ENCODE measurements at places on chromosomes 12 and 14. TPM values are rescaled to one million over a fixed set of nuclear protein-coding genes. Genes with fewer than 3 reads are reported as not detected.

GRCh38 chr12:83388551-83388950, 701.8 kb downstream of the TMTC2 start:
- H3K4me3 ChIP-seq = no peak overlapping the region
- no peaks in the 10 kb centered on the region for H3K27me3 ChIP-seq
- H3K36me3 ChIP-seq = no peaks in the 10 kb centered on the region

DNA sequence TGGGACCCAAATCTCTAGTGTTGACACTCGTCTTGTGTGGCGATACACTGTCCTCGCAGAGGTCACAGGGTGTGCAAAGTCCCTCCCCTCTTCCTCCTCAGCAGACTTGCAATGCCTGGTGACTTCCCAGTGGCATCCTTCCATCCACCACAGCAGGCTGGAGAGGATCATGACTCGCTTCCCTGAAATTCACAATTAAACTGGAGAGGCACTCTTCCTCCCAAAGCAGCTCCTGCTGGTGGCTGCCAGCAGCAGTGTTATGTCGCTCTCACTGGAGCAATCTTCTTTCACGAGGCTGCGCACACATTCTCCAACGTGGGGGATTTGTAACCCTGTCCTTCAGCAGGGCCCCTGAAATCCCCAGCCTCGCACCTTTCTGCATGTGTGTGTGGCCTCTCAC, 145.2 kb upstream of the TMCC3 start:
- peaks cover 23% of the 10 kb centered on the region for H3K4me1 ChIP-seq
- H3K27ac ChIP-seq = no peak overlapping the region
- no peaks in the 10 kb centered on the region for H3K27me3 ChIP-seq
- H3K36me3 ChIP-seq = no peaks in the 10 kb centered on the region

GRCh38 chr14:88324930-88325329, 1.9 kb upstream of the KCNK10 start:
- H3K4me1 ChIP-seq = no peaks in the 10 kb centered on the region
- H3K36me3 ChIP-seq = no peaks in the 10 kb centered on the region
- H3K27ac ChIP-seq = no peak overlapping the region
- no peak for DNase-seq
- H3K27me3 ChIP-seq = peaks cover 51% of the 10 kb centered on the region

DNA sequence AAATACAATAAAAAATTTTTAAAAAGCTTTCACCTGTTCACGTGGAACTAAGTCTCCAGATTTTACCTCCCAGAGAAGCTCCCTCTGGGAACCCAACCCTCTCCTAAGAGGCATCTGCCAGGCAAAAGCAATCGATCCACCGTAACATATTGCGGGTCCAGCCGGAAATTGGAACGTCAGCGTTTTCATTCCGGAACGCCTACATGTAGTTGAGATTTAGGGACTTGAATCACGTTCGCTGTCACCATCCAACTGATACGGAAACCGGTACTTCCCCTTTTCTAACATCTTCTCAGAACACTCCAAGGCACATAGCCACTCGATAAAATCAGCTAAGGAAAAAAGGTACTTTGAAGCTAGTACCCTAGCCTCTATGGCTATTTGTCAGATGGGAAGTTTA, 70.3 kb downstream of the COX16 start:
- no peak for DNase-seq
- H3K4me1 ChIP-seq = no peaks in the 10 kb centered on the region
- no peaks in the 10 kb centered on the region for H3K36me3 ChIP-seq
- H3K27me3 ChIP-seq = peaks cover 3% of the 10 kb centered on the region
- H3K27ac ChIP-seq = no peak overlapping the region
- H3K4me3 ChIP-seq = no peak overlapping the region

GRCh38 chr14:61187196-61187905, 93.8 kb downstream of the TMEM30B start:
- no peak for DNase-seq
- no peaks in the 10 kb centered on the region for H3K4me1 ChIP-seq
- H3K27me3 ChIP-seq = peaks cover 20% of the 10 kb centered on the region
- H3K4me3 ChIP-seq = no peak overlapping the region

The WNT5B gene
- not detected for total RNA-seq

All from T-cell (primary cell).